ENCODE measurements at places on chromosomes 2 and 18.
A peak's percentile ranks its signal among the peaks of the same experiment; 100 is the strongest.

DNA sequence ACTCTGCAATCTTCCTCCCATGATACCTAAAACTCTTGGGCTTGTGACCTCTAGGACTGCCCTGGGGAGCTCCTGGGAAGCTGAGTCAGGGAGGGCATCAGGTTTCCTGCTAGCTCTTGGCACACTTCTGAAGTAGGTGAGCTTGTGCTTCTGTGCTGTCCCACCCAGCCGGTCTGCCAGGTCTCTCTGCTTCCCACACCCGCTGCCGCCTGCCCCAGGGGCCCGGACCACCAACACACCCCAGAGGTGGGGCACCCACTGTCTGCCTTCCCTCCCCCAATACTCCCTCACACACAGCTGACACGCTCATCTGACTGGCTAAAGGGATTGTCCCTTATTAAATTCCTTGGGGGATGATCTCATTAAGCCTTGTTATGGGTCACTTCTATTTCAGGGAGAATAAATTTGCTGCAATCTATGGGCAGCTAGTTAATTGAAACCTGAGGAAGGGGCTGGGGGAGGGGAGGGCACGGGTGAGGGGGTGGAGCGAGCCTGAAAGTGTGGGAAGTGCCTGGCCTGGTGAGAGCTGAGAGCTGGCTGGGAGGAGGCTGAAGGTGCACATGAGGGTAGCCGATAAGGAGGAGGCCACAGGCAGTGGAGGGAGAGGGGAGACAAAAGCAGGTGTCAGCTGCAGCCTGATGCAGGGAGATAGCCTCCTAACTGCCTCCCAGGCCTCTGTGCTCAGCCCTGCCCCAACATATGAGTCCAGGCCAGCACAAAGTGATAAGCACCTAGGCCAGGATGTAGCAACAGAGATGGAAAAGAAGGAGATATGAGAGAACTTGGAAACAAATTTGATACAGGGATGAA lies 48.8 kb downstream of the HAUS1 start:
- DNase-seq, result no peak

DNA sequence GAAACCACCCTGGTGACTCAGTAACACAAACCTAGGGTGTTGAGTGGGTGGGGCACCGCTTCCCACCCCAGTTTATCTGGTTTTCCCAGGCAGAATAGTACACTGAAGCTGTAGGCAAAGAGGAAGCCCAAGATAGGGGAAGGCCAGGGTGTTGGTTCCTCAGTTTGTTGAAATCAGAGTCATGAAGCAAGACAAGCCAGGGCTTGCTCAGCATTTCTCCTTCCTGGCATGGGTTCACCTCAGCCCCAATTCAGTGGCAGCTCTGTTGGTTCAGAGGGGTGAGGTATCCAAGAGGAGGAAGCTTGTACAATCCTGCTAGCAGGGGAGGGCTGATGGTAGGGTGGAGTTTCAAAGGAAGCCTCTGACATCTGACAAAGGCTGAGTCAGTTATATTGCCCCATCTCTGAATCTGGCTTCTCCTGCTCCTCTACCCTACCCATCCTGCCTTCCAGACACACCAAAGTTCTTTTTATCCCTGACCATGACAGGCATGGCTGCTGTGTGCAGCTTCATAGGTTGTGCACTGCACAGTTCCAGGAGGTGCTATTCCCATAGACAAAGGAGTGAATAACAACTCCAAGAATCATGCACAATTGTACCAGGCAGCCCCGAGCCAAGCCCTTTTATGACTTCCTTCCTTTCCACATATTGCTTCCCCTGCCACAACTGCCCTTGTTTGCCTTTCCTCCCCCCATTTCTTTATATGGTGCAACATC lies 24.9 kb upstream of the RAB10 start:
- no peak for DNase-seq

DNA sequence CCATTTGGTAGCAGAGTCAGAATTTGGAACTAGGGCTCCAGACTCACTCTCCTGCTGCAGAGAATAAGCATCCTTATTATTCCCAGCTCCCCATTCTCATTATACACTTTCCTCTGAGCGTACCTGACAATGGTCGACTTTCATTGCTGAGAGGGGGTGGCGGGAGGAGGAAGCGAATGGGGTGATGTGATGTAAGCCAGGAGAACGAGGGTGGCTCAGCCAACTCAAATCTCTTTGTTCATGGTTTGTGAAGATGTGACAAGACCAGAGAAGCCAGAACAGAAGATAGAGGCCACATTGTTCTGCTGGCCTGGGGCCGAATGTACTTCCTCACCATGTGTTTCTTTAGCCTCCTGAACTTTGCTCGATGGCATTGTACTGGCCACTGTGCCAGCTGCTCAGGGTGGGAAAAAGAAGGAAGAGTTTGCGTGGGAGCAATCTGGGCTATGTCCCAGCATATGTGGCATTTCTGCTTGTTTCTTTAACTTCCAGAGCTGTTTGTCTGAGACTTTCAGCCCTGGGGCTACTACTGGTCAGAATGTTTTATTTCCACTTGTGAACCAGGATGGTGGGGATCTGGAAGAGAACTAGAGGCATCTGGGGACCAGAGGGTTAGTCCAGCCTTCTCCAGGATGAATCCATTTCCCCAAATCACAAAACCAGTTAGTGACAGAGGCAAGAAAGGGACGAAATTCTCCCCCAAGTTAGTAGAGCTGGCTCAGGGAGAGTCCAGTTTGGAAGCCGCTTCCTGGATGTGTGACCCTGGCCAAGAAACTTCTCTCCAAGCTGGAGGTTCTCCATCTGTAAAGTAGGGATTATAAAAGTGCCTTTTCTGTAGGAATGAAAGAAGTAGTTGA lies 62.6 kb downstream of the MOGAT1 start:
- DNase-seq, result no peak

DNA sequence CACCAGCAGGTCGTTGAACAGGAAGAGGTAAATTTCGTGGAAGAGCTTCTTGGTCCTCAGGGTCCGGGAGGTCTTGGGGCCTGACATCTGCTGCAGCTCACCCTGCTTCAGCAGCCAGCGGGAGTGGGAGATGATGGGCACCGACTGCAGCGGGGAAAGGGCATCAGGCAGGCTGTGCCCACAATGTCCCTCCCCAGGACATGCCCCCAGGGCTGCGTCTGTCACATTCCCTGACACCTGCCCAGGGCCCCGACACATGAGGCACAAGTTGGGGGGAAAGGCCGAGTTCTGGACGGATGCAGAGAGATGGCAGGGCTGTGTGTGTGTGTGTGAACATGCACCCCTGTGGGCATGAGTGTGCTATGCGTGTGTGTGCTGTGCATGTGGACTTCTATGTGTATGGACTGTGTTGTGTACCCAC lies 13.9 kb downstream of the SNORC start:
- DNase-seq, result no peak

DNA sequence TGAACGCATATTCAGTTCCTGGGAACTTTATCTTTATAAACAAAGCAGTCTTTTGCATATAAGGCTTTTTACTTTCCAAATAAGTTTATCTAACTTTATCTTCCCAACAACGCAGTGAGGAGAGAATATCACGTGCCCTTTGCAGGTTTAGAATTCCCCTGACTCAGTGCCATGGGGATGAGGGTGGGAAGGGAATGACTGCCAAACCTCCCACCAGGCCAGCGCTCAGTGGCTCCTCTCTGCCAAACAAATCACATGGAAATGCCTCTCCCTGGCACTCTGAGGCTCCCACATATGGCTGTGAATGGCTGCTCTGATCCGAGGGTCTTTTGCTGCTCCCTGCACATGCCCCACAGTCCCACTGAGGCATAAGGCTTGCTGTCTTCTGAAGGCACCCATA lies 158.3 kb downstream of the DNAH6 start:
- DNase-seq, result no peak

DNA sequence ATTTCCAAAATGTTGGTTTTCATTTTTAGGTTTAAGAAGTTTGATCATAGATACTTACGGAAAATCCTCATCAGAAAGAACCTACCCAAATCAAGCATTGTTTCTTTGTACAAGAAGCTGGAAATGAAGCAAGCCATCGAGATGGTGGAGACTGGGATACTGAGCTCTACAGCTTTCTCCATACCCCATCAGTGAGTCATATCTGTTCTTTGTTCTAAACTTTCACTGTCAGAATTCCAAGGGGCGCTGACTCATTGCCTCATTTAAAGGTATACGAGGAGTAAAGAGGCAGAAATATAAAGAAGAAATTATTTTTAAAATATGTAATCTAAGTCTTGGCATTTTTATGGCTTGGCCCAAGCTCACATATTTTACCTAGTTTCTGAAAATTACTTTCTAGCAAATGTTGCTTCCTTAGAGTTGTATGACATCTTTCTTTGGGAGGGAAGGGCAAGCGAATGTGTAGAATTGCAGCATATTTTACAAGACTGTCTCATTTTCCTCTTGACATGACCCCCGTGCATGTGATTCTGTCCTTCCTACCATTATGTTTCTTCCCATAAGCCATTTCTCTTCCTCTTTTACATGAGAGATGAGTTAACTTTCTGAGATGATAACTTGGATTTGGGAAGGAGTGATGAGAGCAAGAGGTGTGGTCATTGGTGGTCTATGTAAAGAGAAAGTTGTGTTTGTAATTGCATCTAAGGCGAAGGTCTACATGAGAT lies 41.2 kb downstream of the SLC9A4 start:
- DNase-seq, result no peak

DNA sequence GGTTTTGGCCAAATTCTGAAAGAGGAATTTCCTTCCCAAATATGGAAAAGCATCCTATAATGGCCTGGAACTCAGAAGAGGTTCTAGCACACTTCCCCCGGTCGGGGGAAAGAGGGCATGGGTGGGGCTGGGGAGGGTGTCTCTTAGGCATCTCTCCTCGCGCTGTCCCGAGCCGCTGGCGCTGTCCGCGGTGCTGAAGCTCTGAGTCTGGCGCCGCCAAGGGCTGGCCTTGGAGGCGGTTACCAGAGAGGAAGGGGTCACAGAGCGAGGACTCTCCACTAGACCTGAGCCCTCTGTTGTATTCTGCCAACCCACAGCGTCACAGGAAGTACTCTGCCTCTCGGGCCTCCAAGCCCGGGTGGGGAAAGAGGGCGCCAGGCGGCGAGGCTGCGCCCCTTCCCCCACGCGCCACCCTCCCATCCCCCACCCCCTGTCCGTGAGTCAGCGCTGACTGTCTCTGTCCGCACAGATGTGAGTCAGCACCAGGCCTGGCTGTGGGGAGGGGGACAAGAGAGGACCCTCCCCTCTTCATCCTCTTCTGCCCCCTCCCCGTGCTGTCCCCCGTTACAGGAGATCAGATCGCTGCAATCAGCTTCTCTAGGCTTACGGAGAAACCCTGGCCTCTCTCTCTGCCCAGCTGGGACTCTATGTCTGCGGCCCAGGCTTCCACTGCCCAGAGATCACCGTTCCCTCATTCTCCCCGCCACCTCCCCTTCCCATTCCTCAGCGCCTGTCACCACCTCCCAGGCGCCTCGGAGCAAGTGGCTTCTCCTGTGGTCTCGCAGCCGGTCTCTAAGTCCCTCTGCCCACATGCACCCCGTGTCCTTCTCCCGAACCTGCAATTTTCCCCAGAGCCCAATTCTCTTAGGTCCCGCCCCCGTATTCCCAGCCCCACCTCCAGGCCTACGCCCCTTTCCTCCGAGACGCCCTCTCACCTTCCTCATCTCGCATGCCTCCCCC lies 779 bp downstream of the PTPRN start:
- DNase-seq, result peak; percentile 72

DNA sequence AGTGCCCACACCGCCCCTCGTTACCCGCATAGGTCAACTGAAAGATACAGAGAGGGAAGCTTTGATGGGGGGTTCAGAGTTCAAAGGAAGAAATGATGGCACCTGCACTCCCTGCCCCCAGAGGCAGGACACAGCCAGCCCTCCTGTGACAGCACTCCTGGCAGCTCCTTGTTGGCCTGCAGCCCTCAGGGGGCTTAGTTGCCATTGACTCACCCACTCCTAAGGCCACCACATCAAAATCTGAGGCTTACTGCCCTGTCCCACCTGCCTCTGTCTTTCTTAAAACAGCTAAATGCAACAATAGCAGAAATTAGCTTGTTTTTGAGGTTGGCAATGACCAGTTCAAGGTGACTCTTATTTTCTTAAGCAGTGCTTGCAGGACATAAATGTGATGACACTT lies 31.6 kb upstream of the SLC35F6 start:
- DNase-seq, result no peak

- DNase-seq, result no peak
Observed at GRCh38 chr2:50727636-50728339, 304.1 kb downstream of the NRXN1 start.

DNA sequence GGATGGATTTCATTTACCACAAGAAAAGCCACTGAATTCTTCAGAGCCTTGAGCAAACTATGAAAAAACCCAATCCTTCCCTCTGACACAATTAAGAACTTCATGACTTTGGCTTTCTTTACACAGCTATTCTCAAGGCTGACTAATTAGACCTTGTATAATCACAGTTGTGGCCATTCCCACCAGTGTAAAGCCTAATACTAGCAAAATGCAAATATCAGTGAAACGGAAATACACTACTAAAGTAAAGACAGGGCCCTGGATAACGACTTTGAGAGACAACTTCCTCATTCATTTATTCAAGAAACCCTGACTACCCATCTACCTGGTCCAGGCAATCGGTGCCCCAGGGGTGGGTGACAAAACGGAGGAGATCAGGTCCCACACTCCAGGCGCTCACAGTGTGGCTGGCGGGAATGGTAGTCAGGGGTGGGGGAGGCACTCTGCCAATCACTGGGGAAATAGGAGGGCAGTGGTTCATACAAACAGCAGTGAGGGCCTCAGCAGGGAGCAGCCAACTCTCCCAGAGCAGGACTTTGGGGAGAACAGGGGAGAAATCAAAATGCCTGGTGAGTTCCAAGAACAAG lies 28.1 kb downstream of the TMEM163 start:
- no peak for DNase-seq

GRCh38 chr2:240350006-240350355 lies 85.5 kb upstream of the GPC1 start:
- DNase-seq, result no peak

GRCh38 chr18:62453864-62454263 lies 69.0 kb upstream of the ZCCHC2 start:
- no peak for DNase-seq

DNA sequence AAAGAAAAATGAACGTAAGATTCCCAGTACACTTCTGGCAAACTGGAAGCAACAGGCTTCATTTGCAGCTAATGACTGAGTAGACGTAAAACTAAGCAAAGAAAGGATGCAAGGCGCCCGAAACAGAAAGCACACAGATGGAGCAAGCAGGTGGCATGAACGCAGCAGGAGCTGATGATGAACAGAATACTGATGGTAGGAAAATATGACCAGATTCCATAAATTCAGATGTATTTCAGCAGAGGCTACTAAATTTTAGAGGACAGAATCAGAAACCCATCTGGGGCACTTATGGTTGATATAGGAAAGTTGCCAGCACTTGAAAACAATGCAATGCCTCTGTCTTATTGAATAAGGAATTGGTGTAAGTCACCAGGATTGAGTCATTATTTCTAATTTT lies 658.7 kb upstream of the LINC00305 start:
- no peak for DNase-seq

DNA sequence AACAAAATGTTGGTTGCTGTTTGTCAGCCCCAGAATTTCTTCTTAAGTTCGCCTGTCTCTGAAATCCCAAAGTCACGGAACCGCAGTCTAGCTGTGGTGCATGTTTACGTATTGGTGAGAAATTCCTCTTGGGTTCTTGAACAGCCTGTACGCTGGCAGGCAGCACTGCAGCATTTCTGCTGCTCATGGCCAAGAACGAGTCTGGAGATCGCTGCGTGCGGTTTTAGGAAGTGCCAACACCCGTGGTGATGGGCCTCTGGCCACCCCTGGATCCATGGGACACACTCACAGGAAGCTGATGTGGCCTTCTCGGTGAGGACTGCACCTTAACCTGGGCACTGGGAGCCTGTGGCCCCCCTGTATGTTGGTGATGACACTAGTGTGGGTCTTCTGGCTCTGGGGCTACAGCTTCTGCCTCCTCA lies 23.7 kb downstream of the ASB1 start:
- no peak for DNase-seq
